ENCODE measurements at places on chromosomes 3 and 15. TPM values are rescaled to one million over a fixed set of nuclear protein-coding genes. Genes with fewer than 3 reads are reported as not detected.

Gene GRM7
- not detected for total RNA-seq

Gene ZNF80
- total RNA-seq = not detected

Gene ZKSCAN7
- total RNA-seq = 4.8 TPM

Gene ITIH4
- 2.5 TPM for total RNA-seq

Gene HDC
- not detected for total RNA-seq

Gene LRRC31
- not detected for total RNA-seq

Gene OCA2
- total RNA-seq = not detected

Gene B3GALNT1
- total RNA-seq = 21.2 TPM

Gene HES1
- total RNA-seq = 7.9 TPM

Gene CFAP44
- total RNA-seq = 4.2 TPM

Gene SNRPN
- total RNA-seq = 155 TPM

Gene LNP1
- total RNA-seq = 2.9 TPM

Gene SIN3A
- total RNA-seq = 29.3 TPM

Gene LRTM1
- total RNA-seq = not detected

Data from smooth muscle cell of the pulmonary artery (primary cell).